ENCODE measurements at places on chromosomes 1 and 21. TPM values are rescaled to one million over a fixed set of nuclear protein-coding genes. Genes with fewer than 3 reads are reported as not detected.
A peak's percentile ranks its signal among the peaks of the same experiment; 100 is the strongest.

The DNAH14 gene
- total RNA-seq: 82.1 TPM

GRCh38 chr1:160046494-160047110, 14.8 kb upstream of the PIGM start:
- peak; percentile 43 for DNase-seq

DNA sequence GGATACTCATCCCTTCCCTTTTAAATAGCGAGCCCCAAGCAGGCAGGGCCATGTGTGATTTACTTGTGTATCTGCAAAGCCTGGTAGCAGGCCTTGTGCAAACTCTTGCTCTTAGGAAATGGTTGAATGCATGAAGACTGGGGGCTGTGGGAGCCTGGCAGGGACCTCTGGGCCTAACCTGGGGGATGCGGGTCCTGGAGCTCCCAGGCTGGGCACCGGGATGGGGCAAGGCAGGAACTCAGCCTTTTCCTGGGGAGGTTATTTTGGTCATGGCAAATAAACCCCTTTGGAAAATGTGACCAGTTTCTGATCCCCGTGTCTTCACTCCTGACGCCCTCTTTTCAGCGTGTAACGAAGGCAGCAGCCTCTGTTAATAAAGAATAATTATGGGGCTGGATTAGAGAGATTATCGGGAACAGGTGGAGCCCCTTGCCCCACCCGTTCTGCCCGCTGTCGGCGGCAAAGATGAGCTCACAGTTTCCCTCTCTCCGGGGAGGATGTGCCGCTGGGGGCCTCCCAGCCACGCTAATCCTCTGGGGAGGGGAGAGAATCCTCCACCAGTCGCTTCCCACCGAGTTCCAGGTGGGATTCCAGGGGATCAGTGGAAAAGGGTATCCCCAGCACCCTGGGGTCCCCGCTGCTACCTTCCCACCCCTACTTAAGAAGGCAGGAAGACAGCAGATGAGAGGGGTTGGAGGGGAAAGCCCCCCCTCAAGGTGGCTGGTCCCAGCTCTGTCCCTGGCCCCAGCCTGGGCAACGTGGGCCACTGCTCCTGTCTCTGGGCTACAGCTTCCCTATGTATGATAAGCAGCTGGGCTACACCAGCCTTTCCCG, 69.7 kb upstream of the WNT4 start:
- DNase-seq: no peak

DNA sequence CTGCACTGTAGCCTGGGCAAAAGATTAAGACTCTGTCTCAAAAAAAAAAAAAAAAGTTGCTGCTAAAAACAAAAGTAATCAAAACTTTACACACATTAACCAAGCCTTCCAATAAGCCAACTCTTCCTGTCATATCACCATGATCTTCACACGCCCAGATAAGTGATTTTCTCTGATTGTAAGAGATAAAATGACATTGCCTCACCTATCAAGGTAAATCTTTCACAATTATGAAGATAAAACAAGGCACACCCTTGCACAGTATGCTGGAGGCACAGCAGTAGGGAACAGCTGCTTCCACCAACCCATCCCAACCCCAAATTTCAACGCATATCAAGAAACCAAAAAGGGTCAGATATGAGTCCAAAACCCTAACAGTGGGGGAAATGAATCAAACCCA, 8.8 kb upstream of the TIAM1 start:
- no peak for DNase-seq
